ENCODE measurements at places on chromosomes 2 and 18.
A peak's percentile ranks its signal among the peaks of the same experiment; 100 is the strongest.

- DNase-seq = no peak
Measured at GRCh38 chr2:112812318-112813267, 24.0 kb downstream of the IL1B start.

GRCh38 chr2:190408538-190409271 lies 550 bp downstream of the MFSD6 start:
- DNase-seq = peak; percentile 83

GRCh38 chr2:118913131-118913802 lies 28.7 kb upstream of the MARCO start:
- no peak for DNase-seq

DNA sequence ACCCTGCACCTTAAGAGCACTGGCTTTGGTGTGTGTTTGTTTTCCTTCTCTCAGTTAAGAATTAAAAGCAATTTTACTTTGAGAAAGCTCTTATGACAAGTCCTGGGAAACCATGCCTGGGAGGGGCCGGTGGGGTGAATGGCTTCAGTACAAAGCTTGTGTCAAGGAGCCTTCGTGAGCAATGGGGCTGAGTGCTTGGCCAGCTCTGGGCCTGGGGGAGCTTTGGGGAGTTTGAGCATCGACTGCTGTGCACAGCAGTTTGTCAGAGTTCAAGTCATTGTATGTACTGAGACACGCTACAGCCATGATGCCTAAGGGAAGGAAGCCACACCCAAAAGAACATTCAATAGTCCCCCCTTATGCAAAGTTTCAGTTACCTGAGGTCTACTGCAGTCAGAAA lies 75.8 kb downstream of the ARHGEF4 start:
- no peak for DNase-seq

- DNase-seq = no peak
Measured at GRCh38 chr2:239587841-239588240, 187.0 kb upstream of the HDAC4 start.

DNA sequence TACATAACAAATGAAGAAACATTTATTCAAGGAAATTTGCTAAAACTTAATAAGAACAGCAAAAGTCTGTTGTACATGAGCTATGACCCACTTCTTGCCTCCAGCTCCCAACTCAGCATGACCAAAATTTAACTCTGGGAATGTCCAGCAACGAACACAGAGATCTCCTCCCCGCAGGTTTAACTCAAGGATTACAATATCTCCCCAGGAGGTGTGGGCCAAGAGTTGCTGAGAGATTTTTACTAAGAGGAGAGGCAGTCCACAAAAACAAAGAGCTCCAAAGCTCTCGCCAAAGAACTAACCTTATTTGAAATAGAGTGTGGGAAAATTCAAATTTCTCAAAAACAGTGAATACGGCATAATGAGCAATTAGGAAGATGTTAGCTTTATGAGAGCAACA lies 318.5 kb downstream of the GRB14 start:
- no peak for DNase-seq

DNA sequence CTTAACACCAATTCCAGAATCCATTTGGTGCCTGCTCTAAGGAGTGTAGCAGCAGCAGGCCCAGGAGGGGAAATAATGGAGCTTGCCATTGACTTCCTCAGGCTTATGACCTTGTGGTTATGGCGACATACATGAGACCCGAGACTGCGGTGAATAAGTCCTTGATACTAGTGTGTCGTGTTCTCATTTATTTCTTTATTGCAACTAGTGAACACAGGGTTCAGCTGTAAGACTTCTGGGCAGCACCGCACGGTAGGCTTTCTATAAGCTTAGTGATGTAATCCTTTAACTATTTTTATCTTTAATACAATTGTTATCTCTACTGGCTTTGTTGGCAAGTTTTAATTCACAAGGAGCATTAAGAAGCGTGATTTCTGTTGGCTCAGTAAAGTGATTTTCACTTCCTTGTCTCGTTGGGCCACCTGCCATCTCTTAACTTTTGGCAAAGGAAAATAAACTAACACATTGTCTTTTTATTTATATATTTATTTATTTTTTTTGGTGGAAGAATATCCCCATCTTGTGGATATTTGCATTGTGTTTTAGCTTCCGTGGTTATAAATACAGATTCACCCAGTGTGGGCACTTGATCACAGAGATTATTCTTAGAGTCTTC lies 139.8 kb downstream of the LTBP1 start:
- DNase-seq = no peak

DNA sequence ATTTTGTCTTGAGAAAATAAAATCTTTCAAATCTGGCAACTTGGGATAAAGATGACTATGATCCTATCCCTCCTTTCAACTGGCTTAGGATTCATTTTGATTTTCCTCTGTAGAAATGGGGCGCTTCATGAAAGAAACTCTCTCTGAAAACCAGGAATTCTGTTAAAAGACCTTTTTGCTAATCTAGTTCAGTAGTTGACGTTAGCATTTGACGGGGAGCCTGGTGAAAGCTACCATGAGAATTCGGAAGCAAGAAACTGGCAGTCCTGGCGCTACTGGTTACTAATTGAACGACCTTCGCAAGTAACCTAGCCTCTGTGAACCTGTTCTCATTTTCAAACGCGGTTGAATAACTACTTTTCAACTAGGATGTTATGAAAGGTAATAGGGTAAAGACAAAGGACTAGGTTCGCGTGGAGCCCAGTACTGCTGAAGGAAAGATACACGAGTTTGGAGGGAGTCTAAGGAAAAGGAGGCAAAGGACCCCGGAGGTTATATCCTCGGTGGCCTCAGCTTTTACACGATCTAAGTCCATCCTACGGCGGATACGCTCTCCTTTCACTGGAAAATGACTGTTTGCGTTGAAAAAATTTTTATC lies 604 bp upstream of the STK11IP start:
- DNase-seq = no peak

GRCh38 chr2:162060532-162060931 lies 13.5 kb downstream of the DPP4 start:
- no peak for DNase-seq

- DNase-seq = no peak
Measured at GRCh38 chr2:20371323-20372025, 20.8 kb upstream of the PUM2 start.

DNA sequence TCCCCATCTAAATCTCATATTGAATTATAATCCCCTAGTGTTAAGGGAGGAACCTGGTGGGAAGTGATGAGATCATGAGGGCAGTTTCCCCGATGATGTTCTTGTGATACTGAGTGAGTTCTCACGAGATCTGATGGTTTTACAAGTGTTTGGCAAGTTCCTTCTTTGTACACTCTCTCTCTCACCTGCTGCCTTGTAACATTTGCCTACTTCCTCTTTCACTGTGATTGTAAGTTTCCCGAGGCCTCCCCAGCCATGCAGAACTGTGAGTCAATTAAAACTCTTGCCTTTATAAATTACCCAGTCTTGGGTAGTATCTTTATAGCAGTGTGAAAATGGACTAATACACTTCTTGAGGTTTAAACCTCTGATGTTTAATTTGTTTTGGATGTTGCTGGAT lies 177.5 kb downstream of the CD8B2 start:
- DNase-seq = no peak

DNA sequence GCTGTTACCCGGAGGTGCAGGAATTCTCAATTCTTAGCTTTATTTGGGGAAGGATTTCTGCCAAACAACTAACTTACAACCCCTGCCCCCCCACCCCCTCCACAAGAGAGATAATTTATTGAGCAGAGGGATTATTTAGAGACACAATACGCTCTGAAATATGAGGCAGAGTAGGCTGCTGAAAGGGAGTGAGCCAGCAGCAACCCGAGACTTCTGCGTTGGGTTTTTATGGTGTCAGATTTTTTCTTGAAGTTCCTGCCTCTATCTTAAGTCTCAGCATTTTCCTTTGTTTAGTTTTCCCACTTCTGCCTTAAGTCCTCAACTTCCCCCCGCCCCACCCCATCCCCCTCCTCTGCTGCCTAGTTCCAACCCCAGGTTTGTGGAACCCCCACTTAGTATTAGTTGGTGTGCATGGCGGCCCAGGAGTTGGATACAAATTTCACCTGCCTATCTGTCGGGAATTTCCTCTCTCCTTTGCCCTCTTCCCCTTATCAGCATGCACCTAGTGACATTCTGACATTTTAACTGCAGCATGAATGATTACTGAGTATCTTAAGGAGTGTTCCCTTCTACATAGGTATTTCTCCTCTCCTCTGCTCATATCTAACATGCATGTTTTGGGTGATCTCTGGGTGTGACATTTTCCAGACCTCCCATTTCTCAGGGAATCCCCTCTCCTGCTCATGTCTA lies 1635.9 kb upstream of the LRRTM1 start:
- DNase-seq = no peak

GRCh38 chr2:240438810-240439697 lies 3.6 kb downstream of the GPC1 start:
- DNase-seq = no peak

DNA sequence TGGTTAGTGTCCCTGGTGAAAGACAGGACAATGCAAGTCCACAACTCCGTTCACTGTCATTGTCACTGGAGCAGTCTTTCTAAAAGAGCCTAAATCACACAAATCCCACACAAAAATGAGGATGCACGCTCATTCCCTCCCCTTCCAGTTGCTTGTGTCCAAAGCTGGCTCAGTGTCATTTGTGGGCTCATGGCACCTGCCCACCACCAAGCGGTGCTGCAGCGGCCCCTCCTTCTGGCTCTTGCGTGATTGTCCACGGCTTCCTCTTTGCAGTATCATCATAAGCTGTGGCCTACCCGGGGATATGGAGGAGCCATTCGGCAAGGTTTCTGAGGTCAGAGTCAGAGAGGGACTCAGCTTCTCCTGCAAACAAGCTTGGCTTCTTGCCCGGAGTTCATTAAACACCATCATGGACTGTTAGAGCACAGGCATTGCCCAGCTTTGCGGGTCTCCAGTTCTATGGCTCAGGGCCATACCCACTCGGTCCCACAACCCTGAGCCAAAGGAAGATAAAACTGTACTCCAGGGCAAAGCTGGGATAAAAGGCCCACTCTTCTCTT lies 179.4 kb upstream of the AGAP1 start:
- no peak for DNase-seq

DNA sequence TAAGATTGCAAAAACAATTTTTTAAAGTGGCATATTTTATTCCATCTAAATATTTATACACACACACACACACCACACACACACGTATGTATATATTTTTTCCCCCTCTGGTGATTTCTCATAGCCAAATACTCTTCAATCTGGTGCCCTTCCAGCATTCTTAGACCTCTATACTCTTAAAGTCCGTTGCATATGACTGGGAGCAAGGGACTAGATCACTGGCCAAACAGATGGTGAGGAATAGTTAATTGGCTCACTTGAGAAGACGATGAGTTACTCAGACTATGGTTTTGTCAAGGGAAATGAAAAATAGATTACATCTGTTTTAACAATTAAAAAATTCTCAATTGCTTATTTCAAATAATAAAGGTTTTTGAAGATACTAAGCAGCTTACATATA lies 512.5 kb upstream of the LRRTM4 start:
- no peak for DNase-seq

GRCh38 chr18:28712796-28713425 lies 536.0 kb upstream of the CDH2 start:
- DNase-seq = no peak

DNA sequence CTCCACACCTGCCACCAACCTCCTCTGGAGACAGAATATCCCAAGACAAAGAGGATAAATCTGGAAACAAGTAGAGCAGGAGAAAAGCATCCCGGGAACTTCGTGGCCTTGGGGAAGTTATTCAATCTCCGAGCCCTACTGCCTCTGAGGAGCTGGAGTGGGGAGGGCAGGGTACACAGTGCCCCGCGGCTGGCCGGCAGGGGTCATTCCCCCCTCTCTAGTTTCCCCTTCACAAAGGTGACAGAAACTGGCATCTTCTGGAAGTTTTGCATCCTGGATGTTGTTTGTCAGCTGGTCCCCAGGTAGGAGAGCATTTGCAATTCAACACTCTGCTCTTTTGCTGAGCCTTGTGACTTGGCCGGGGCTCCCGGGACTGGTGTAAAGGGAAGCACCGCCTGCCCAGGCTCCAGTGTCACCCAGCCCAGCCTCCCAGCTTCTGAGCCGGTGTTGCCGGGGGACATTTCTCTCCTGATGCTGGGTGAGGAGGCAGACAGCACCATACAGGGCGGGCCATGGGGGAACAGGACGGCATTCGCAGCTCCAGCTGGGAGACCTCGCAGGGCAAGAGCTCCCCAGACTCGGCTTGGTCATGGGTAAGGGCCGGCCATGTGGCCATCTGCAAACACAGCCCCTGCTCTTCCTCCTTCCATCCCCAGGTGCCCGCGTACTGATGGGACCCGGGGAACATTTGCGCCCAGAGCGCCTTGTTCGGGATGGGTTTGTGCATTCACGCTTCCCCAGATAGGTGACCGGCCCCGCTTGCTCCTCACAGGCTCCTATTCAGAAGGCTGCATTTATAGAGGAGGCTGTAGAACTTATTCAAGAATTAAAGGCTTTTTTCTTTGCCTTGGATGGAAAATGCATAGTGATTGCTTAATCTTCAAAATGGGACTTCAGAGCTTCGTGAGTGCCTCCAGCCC lies 7.4 kb upstream of the NTSR2 start:
- no peak for DNase-seq

DNA sequence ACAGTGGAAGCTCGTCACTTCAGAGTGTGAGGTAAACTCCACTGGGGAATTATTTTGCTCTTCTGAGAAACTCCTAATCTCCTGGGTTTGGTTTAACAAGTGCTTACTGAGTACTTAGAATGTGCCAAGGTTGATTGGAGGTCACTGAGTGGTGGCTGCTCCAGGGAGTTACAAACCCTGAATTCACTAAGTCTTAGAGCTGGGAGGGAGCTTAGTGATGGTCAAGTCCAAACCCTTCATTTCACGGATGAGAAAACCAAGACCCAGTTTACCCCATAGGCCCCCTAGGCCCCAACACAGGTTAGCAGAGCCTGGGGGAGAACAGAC lies 52.0 kb downstream of the SLC4A5 start:
- DNase-seq = no peak

- peak; percentile 58 for DNase-seq
Measured at GRCh38 chr18:3012136-3013023, 564 bp downstream of the LPIN2 start.

DNA sequence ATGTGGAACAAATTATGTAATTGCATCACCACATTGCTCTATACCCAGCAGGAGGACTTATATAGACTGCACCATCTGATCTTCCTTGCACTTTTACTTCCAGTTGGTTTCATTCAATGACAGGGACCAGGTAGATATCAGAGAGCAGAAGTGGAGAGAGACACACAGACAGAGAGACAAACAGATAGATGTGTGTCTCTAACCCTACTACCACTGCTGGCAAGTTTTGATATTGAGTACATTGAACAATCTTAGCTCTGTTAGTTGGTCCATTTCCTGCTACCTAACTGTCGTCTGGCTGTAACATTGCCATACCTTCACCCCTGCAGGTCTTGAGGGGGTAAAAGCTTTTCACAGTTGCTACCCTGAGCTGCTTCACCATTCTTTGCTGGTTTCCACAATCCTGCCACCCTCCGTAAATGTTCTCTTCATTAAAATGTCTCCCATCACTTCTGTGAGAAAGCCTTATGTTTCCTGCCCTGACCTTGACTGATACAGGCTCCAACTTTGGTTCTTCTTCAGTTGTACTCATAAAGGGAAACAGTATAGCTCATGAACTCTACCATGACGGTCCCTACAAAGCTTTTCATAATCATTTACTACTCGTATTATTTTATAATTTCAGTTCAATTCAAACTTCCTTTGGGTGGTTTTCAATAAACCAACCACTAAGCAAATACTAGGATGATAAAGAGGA lies 62.3 kb upstream of the ITGA4 start:
- no peak for DNase-seq

Measured in CD4-positive, alpha-beta T cell treated with Interferon gamma for 1 hour (primary cell).